Dorsolateral prefrontal cortex (tissue), 122 donors: ENCODE measurements at places on chromosomes 1 and 21. TPM values are rescaled to one million over a fixed set of nuclear protein-coding genes. Genes with fewer than 3 reads are reported as not detected.

DNA sequence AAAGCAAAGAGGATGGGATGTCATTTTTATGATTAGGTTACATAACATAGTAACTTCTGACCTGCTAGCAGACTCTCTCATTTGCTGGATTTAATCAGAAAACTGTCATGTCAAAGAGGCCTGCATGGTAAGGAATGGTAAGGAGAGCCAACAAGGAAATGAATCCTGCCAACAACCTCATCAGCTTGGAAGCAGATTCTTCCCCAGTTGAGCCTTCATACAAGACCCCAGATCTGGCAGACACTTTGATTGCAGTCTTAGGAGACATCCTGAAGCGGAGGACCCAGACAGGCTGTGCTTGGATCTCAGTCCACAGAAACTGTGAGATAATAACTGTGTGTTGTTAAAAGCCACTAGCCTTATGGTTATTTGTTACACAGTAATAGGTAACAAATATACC lies 27.6 kb upstream of the MARK1 start:
- no peak for DNase-seq

Gene ADORA3
- total RNA-seq = 0.57 TPM

Gene AIM2
- not detected for total RNA-seq

DNA sequence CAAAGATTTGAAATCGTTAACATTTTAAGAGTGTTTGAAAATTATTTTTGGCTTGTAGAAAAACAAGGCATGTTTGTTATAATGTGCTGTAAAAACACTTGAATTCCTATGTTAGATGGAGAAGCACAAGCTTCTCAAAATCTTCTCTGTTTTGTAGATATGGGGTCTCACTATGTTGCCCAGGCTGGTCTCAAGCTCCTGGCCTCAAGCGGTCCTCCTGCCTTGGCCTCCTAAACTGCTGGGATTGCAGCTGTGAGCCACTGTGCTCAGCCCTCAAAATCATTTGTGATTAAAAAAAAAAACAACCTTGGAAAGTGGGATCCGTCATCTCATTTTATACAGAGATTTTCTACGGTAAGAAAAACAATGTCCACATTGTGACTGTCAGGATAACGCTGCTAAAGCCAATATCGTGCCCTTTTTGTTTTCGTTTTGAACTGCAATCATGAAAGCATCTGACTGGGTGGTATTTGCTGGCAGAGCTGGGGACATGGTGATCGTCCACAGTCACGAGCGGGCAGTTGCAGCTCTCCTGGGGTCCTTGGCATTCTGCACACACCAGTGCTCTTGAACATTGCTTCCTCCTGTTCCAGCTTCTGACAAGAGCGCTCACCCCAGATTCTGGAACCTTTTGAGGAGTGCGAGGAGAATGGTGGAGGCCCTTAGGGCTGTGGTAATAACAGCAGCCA lies 112.5 kb downstream of the PGBD5 start:
- no peak for DNase-seq

DNA sequence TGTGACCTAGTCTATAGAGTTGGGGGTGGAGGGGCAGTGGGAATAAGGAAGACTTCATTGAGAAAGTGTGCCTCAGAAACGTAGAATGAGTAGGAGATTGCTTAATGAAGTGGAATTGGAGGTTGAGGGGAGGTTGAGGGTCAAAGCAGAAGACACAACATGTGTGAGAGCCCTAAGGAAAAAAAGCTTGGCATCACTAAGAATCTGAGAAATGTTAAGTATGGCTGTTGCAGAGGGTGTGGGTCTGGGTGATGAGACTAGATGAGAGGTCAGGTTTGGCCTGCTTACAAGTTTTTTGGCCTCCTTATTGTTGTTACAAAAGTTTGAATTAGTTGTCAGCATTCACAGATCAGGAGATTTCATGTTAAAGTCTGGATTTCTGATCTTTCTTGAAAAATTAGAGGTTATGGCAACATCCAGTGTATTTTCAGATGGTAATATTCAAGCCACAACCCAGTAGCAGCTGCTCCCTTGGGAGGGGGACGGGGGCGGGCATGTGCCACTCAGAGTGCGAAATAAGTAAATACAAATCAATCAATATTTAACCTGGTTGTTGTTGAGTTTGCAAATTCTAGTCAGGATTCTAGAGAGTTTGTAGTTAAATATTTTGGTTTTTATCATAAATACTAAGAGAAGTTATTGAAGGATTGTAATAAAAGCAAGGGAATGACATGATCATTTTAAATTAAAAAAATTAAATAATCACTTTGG lies 4.3 kb downstream of the MAN1A2 start:
- DNase-seq = no peak

GRCh38 chr1:78351551-78352216 lies 139.1 kb upstream of the PTGFR start:
- no peak for DNase-seq

Gene DUSP23
- total RNA-seq = 12.7 TPM

DNA sequence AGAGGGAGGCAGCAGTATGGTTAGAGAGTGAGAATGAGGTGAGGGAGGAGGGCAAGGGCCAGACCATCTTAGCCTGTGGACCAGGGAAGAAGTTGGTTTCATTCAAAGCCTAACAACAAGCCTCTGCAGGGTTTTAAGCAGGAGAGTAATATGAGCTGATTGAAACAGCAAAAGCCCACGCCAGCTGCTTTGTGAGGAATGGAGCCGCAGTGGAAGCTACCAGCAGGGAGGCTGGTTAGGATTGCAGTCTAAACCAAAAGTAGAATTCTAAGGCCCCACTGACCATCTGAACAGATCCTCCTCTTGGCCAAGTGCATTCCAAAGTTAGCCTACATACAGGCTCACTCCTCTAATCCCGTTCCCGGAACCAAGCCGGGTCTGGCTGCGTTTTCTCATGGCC lies 44.8 kb downstream of the OLFML3 start:
- DNase-seq = no peak

- DNase-seq = peak; percentile 82
Observed at GRCh38 chr1:201511941-201512539, 5.1 kb upstream of the CSRP1 start.

- DNase-seq = no peak
Observed at GRCh38 chr1:48841461-48841860, 64.8 kb upstream of the BEND5 start.

DNA sequence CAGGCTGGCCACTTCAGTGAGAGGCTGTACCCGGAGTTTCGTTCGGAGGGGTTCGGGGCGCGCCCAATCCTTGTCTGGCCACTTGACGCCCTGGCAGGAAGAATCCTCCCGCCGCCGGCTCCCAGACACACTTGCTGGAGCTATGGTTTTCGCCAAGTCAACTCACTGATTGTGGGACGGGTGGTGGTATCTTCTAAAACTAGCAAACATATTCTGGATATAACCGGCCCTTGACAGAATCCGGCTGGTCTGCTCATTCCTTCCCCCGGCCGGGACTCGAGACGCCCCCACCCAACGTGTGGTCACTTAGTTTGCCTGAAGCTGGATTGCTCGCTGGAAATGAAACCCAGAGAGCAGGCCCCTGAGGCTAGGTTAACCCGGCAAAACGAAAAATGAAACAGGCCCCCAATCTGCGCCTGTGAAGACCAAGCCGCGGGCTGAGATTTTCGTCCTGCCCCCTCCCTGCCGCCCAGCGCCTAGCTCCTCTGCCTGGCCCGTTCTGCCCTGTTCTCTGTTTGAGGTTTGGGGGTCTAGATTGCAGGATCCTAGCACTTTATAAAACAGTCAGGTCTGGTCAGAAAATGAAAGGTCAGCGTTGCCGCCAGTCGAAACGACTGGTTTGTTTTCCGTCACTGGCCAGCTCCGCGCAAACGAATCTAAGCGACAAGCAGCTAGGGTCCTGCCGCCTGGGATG lies 4.6 kb downstream of the GFI1 start:
- DNase-seq = no peak

DNA sequence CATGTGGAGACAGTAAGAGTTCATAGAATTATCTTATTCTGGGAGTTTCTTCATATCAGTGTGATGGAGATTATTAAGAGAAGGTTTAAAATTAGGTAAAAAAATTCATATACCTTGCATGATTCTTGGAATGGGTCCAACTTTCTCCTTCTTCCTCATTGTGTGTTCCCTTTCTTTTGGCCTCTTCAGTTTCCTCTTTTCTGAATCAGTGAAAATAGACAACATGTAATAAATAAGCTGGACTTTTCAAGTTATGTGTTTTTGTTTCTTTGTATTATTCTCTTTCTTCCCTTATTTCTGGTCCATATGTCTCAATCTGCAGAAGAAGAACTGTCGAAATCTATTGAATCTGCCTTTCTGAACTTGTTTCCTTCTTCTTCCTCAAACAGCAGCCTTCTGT lies 30.5 kb downstream of the C4BPA start:
- no peak for DNase-seq

- DNase-seq = no peak
Observed at GRCh38 chr1:32336591-32336932, 529 bp upstream of the MARCKSL1 start.

Gene CYP4A11
- total RNA-seq = not detected

DNA sequence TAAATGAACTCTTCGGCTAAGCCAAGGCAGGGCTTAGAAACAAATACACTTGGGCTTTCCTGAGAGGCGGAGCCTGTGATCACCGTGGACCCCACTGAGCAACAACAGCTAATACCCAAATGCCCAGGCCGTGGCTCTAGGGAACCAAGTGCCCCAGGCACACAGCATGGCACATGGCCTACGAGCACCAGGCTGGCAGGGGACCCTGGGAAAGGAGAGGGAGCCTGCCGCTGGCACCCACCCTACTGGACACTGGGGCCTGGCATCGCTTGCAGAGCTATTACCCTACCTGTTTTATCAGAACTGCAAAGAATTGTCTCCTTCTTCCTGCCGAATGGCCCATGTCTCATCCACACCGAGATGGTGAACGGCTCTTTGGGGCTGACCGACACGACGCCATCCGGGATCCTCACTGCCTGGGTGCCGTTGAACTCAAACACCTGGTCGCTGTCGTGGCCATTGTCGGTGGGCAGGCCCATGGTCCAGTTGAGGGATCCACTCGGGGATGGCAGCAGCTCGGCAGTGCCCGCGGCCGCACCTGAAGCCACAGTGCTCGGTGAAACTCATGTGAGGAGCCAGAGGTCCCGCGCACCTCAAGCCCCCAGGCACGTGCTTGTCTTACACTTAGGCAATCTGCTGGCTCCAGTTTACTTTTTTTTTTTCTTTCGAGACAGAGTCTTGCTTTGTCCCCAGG lies 79.5 kb downstream of the CLSTN1 start:
- no peak for DNase-seq

DNA sequence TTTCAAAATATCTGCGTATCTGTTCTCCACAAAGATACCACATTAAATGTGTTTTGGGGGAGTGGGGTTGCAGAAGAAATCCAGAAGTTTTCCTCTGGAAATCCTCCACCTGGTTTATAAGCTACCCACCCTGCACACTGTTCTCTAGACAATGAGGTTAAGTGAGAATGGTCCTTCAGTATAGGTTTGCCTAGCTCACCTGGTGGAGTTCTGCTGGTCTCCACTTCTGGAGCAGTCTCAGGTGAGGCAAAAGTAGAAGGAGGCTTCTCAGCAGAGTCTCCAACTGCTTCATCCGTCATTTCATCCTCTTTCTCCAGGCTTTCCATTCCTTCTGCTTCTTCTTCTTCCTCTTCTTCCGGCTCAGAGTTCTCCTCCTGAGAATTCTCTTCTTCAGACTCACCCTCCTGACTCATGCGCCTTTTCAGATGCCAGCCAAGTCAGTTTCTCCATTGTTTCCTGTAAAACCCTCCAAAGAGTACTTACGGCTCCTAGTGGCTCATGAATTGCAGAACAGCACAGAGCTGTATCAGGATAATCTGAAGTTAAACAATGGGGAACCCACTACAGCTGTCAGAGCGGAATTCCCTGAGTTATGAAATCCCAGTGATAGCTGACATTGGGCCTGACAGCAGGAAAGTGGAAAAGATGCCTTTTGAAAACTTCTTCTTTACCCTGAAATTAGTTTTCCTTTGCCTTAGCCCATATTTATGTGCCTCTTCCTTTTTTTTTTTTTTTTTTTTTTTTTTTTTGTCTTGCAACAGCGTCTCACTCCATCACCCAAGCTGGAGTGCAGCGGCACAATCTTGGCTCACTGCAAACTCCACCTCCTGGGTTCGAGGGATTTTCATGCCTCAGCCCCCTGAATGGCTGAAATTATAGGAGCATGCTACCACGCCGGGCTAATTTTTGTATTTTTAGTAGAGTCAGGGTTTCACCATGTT lies 38.5 kb downstream of the MSTO1 start:
- DNase-seq = no peak

Gene CNIH3
- total RNA-seq = 29.2 TPM

GRCh38 chr1:76463278-76463677 lies 388.7 kb downstream of the ST6GALNAC3 start:
- DNase-seq = no peak

Gene TLCD4
- 49.5 TPM for total RNA-seq

GRCh38 chr1:82052563-82052962 lies 251.8 kb downstream of the ADGRL2 start:
- no peak for DNase-seq

- DNase-seq = no peak
Observed at GRCh38 chr1:145826030-145826429, 2.0 kb downstream of the POLR3C start.

GRCh38 chr1:155698382-155699038 lies 9.6 kb downstream of the DAP3 start:
- no peak for DNase-seq

- DNase-seq = peak; percentile 94
Observed at GRCh38 chr1:11735854-11736745, at the start of gene AGTRAP. AGTRAP (plus strand) TSS chr1:11736136; CDS start chr1:11736209, 73 bp downstream.

- DNase-seq = no peak
Observed at GRCh38 chr1:9373619-9374018, 80.9 kb downstream of the SPSB1 start.

GRCh38 chr21:31927689-31928353 lies 55.0 kb downstream of the HUNK start:
- DNase-seq = no peak

Gene FAM229A
- total RNA-seq = 6.2 TPM

DNA sequence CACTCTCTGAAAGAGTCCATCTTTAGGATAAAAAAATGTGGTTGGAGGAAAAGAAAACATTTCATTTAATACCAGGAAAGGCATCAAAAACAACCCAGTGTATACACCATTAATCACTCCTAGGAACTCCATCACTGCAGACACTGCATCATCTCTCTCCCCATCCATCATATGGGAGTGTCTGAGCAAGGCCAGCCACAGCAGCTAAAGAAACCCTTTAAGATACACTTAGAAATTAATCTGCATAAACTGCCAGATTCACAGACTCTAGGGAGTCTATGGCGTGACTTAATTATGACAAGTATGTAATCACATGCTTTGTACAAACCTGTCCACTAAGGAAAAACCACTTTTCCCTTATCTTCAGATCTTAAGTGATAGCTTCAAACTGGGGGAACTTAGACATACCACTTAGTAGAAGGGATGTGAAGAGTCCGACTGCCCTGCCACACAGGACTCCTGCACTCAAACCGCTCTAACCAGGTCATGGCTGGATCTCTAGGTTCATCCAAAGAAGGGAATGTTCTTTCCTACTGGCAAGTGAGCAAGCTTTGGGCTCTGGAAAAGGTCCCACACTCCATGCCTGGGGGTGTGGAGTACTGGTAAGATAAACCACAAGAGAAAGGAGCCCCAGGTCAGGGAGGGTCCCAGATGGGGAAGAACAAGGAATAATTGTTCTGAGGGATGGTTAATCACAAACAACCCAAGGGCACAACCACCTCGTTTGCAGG lies 61.0 kb upstream of the C8B start:
- no peak for DNase-seq

- DNase-seq = no peak
Observed at GRCh38 chr21:39388811-39389155, 39.9 kb upstream of the HMGN1 start.

Gene CLIC4
- 217 TPM for total RNA-seq

- DNase-seq = no peak
Observed at GRCh38 chr1:119731741-119732430, 20.2 kb downstream of the PHGDH start.

- DNase-seq = peak; percentile 64
Observed at GRCh38 chr21:40053007-40053406, 185.8 kb downstream of the PCP4 start.
